Posterior vena cava (tissue), 2 donors: ENCODE measurements at places on chromosomes 4 and X. TPM values are rescaled to one million over a fixed set of nuclear protein-coding genes. Genes with fewer than 3 reads are reported as not detected.
A peak's percentile ranks its signal among the peaks of the same experiment; 100 is the strongest.

DNA sequence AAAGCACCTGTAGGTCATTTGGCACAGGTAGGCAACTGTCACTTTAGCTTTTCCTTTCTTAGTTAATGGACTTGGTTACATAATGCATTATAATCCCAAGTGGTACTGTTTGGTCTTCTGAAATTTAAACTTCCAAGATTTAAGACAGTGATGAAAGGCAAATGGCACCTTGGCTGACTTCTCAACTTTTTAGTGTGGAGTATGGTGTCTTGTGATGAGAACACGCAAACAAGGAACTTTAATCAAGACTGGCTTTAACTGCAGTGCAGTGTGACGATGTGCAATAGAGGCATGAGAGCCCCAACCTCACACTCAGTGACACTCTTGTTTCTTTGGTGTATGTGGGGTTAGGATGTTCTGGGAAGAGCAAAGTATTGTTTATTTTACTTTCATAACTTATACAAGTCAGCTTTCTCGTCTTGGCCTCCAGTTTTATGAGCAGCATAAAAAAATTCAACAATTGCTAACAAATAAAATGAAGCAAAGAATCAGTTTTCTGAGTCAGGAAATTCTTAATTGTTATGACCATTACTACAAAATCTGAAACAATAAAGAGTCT, 171.9 kb downstream of the MAD2L1 start:
- DNase-seq: no peak

The GPRASP1 gene
- 11.1 TPM for total RNA-seq

GRCh38 chrX:71994601-71995000, 84.0 kb downstream of the NHSL2 start:
- no peak for DNase-seq

The CXCL10 gene
- 0.32 TPM for total RNA-seq

GRCh38 chr4:83609365-83609764, 73.5 kb downstream of the GPAT3 start:
- no peak for DNase-seq

GRCh38 chr4:110704748-110705439, 82.0 kb upstream of the PITX2 start:
- no peak for DNase-seq

DNA sequence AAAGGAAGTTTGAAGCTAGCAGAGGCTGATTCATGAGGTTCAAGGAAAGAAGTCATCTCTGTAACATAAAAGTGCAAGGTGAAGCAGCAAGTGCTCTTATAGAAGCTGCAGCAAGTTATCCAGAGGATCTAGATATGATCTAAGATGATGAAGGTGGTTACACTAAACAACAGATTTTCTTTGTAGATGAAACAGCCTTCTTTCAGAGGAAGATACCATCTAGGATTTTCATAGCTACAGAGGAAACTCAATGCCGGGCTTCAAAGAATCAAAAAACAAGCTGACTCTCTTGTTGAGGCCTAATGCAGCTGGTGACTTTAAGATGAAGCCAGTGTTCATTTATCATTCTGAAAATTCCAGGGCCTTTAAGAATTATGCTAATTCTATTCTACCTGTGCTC, 28.8 kb downstream of the NR0B1 start:
- no peak for DNase-seq

DNA sequence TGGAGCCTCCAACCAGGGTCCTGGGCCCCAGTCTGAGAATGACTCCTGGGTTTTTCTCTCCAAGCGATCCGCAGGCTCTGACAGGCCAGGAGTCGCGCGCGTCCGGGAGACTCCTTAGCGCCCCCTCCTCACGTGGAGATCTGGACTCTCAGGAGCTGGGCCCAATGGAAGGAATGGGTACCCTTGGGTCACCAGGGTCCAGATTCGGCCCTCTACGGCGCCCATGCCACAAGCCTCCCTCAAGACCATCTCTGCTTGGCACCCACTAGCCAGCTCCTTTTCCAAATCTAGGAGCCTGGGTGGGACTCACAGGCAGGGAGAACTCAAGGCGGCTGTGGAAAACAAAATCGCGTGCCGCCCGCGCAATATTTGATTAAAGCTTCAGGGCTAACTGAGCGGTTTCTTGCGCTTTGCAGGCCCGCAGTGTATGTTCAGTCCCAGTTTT, 7.1 kb downstream of the HAND2 start:
- DNase-seq: peak; percentile 75

DNA sequence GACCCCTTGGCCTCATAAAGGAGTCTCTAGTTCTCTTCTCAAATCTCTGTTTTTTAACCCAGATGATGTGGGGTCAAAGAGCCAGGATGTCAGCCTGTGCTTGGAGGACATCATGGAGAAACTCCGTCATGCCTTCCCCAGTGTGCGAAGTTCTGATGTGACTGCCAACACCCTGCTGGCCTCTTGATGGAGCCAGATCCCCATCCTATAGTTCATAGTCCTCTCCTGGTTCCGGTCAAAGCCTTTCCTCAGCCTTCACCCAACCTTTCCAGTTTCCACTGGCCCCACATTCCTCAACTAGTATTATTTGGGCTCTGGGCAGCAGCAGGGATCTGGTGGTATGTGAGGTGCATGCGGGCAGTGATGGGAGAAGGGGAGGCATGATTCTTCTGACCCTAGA, 30.7 kb downstream of the TAF7L start:
- no peak for DNase-seq

DNA sequence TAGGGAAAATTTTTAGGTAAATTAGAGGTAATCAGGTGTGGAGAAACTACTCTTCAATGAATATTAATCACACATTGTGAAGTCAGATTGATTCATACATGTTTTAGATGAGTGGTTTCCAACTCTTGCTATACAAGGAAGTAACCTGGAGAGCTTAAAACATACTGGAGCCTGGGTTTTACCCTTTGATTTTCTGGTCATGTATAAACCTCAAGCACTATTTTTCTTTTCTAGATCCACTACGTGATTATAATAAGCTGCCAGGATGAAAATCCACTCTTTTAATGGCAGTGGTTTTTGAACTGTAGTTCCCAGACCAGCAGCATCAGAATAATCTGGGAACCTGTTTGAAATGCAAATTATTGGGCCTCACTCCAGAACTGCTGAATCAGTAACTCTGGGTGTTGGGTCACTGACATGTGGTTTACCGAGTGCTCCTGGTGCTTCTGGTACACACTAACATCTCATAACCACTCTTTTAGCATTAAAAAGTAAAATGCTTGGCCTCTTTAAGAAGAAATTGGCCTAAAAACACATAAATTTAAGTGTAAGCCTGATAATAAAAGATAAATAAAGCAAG, 63.4 kb downstream of the DCAF12L1 start:
- DNase-seq: no peak

- no peak for DNase-seq
Observed at GRCh38 chr4:110007217-110007616, 94.5 kb downstream of the EGF start.

- DNase-seq: no peak
Observed at GRCh38 chrX:42602566-42602965, 175.4 kb downstream of the PPP1R2C start.

DNA sequence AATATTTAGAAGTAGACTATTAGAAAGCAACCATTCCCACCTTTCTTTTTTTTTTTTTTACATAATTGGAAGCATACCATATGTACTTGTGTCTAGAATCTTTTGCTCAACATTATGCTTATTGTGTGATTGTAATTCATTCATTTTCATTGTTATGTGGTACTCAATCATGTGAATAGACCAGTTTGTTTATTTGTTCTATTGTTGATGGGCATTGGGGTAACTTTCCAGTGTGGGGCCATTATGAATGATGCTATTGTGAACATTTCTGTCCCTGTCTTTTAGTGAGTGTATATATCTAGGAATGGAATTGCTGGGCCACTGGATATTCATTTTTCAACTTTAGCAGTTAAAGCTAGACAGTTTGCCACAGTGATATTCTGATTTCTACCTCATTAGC, 62.5 kb upstream of the MCUB start:
- DNase-seq: no peak

DNA sequence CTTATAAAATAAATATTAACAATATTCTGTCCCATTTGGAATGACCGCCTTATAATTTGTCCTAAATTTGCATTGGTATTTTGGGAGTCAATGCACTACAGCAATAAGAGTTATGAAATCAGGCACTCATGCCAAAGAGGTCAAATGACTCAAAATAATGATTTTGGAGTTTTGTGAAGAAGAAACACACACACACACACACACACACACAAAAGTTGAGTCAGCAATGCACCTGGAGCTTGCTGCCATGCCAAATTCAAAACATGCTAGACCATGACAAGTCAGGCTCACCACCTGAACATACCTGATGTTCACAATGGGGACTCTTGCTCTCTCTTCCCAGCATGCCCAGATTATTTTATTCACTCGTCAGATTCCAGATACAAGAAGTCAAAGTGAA, 56.7 kb downstream of the PROM1 start:
- no peak for DNase-seq

The TCEAL6 gene
- not detected for total RNA-seq

DNA sequence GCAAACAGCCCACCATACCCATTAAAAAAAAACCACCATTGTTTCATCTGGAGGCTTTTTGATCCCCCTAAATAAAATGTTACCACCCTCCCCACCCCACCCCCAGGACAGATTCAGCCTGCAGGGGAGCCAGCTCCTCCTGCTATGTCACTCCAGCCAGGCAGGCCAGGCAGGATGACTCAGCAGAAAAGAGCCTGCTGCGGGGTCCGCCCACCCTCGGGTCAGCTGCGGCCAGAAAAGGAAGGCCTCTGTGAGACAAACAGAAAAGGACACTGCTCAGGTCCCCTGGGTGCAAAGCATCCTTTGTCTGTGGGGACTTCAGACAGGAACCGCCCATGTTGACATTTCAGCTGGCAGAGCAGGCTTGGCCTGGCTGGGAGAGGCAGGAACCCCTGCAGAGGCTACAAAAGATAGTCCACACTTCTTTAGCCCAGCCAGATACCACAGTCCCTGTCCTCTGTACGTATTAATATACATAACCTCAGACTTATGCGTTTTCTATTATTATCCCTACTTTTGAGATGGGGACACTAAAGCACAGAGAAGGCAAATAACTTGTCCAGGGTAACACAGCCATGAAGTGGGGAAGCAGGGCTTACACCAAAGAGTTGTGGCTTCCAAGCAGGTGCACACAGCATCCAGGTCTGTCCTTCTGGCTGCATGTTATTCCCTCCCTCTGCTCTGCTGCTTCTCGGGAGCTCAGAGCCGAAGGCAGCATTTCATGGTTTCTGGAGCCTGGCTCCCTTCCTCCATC, 147.7 kb downstream of the CPEB2 start:
- DNase-seq: peak; percentile 93

DNA sequence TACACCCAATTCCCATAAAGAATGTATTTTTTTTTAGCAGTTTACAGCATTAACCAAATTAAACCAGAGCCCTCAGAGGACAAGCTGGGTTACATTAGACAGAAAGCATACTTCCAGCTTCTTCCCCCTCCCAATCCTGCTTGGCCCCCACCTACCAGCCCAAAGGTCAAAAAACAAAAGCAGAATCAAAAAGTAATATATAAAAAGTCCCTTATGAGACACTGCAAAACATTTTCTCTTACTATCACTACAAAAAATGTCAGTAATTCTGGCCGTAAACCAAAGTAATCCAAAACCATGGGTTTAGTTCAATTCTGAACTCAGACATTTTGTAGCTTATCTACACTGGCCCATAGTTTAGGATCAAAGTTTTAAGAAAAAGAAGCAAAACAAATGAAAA, 38.0 kb downstream of the APBB2 start:
- no peak for DNase-seq

- no peak for DNase-seq
Observed at GRCh38 chr4:103105558-103106356, 6.1 kb upstream of the BDH2 start.

DNA sequence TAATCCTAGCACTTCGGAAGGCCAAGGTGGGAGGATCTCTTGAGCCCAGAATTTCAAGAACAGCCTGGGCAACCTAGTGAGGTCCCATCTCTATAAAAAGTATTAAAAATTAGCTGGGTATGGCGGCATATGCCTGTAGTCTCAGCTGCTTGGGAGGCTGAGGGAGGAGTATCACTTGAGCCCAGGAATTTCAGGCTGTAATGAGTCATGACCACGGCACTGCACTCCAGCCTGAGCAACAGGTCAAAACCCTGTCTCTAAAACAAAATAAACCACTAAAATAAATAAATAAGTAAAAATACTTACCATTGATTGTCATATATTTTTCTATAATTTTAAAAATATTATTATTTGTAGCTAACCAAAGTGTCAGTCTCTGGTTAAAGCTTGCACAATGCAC, 315.6 kb upstream of the SMIM31 start:
- no peak for DNase-seq

DNA sequence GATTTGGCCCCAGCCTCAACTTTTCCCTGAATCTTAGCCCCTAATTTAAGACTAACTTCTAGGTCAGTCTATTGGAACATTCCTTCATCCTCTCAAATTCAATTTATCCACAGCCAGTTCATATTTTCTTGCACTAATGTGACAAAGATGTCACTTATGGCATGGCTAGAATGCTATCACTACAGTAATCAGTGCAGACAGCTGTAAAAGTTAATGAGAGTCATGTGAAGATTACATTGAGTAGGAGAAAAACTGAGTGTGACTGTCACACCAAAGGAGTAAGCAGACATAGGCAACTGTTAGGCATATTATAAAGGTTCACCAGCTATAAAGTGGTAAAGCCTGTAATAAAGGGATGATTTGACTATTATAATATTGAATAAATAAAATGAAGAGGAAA, 42.6 kb downstream of the GABRG1 start:
- no peak for DNase-seq

The RNF113A gene
- 8.2 TPM for total RNA-seq

GRCh38 chr4:19512086-19512485, 739.6 kb upstream of the SLIT2 start:
- no peak for DNase-seq

DNA sequence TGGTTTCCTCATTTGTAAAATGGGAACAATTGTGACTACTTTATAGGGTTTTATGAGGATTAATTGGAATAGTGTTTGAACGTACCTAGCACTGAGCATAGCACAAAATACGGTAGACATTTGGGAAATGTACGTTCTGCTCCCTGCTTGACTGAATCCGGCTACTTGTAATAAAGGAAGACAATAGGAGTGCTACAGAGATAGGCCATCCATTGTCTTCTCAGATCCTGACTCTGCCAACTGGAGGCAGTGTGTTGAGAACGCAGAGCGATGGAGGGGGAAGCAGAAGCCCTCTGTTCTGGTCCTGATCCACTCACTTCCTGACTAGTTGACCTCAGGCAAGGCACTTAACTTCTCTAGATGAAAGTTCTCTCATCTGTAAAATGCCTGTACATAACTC, 26.4 kb downstream of the ENPP6 start:
- peak; percentile 28 for DNase-seq

DNA sequence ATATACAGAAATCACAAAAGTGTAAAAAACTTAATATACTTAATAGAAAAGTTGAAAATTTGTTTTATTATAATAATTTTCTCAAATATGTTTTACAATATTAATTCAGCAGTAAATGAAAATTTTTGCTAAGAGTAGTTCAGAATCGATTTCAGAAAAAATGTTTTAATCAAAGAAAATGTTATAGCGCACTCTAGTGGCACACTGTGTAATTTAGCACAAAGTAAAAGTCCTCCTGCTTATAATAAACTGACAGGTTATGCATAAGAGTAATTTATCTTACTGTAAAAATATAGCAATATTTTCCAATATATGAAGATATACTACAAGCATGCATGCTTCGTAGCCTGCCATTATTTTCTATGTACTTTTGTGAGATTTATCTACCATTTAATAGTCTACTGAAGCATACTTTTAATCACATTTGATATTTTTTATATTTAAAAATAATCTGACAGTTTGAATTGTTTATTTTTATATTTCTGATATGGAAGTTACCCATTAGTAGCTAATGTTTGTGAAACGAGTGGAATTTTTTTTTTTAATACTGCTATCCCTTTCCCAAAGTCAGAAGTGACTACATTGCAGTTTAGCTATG, 217.9 kb upstream of the KLHL4 start:
- no peak for DNase-seq

GRCh38 chr4:24229978-24230377, 340.1 kb upstream of the PPARGC1A start:
- no peak for DNase-seq

The FAAH2 gene
- total RNA-seq: 0.60 TPM
